ENCODE measurements at places on chromosomes 7 and 10.

- no peak for DNase-seq
Observed at GRCh38 chr10:87504307-87504639, 420 bp upstream of the MINPP1 start.

DNA sequence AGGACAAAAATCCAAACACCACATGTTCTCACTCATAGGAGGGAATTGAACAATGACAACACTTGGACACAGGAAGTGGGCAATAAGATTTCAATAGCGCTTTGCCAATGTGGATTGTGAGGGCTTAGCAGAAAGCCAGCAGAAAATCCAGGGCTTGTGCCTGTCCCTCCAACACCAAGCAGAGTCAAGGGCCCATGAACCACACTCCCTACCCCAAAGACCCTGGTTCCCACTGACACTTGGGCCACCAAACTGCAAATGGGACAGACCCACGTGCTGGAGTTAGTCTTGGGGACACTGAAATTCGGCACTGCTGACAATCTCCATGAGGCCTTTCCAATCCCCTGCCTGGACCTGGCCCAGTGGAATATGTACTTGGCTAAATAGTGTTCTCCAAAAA, 67.0 kb downstream of the GRID1 start:
- DNase-seq: no peak

DNA sequence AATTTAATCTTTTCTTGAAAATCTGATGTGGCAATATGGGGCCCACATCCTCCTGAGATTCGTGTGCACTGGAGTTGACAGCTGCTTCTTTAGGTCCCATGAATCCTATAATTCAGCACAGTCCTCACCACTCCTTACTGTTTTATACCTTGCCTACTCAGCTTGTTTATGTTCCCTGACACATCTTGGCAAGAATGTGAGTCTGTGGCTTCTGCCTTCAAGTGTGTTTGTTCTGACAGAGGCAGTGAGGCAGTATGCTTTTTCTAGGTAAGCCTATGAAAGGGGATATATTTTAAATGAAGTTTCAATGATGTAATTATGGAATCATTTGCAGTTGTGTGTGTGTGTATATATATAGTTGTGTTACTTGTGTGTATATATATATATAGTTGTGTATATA, 106.4 kb downstream of the AMPH start:
- no peak for DNase-seq

DNA sequence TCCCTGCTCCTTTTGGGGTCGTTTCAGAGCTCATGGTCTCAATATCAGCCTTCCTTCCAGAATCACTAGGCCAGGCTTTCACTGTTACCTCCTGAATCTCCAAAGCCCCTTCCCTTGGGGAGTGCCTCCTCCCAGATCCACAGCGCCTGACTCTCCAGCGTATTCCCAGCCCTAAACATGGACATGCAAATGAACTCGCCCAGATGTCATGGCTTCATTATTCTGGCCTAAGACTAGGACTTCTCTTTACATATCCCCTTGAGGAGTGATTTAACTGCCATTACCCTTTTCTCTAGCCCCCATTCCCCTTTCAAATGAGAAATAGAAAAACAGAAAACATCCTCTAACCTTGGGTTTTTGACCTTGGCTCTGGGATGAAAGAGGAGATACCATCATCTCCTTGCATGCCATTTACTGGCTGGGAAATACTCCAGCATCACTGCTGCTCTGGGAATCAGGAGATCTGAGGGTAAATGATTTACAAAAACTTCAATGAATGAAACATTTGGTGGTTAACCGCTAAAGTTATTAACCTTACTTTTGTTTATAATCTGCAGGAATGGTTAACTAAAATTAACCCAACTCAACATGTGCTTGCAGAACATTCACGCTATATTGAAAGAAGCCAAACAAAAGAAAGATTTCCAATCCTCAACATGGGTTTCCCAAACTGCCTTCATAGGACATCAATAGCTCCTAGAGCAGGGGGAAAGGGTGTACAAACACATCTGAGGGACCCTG, 37.0 kb downstream of the FAM171A1 start:
- DNase-seq: no peak

DNA sequence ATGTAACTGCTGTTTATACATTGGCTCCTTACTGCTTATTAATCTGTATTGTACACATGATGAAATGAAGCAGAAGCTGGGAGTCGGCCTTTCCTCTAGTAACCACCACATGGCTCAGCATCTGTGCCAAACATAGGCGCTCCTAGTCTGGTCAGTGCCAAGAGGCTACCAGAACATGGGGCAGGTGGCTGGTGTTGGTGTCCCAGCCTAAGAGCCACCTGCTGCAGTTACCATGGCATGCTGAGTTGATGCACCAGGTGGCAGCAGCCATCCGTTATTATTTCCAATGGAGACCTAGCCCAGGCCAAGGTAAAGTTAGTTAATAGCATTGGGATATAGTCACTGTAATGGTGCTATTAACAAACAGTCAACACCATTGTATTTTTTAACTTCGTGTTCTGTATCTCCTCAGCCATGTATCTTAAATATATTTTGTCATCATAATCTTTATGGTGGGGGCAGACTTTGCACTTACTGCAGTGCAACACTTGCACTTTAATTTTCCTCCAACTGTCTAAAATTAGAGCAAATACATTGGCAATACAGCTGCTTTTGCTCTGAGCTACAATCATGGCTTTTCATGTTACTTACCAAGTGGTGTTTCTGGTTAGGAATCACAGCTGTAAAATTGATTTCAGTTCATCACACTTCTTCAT, 33.1 kb downstream of the HBP1 start:
- DNase-seq: no peak

- no peak for DNase-seq
Observed at GRCh38 chr10:93630625-93631557, 18.6 kb downstream of the PDE6C start.

DNA sequence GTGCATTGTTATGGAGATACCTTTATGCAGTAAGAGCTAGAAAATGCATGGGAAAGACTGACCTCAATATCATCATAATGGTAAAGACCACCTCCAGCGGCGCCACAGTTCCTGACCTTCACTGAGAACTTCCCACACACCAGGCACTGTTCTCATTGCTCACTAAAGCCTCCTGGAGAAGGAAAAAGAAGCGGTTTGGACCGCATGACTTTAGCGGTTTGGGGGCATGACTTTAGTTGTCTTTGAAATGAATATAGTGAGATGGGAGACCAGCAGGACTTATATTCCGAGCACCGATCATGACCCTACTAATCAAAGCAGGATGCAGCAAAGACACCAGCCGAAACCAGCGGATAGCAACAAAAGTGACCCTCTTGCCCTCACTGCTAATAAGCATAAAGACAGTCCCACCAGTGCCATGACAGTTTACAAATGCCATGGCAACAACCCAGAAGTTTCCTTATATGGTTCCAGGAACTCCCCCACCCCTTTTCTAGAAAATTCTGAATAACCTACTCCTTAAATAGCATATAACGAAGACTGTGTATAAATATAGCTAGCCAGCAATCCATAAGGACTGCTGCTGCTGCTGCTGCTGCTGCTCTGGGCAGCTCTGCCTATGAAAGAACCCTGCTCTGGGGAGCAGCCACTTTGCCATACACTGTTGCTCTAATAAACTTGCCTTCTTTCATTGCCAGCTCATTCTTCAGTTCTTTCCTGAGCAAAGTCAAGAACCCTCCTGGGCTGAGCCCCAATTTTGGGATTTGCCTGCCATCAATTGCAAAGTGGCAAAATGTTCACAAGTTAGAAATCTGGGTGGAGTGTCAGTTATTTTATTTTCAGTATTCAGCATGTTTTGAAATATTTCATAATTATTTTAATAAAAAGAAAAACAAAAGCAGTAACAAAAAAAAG, 694.1 kb downstream of the SUGCT start:
- no peak for DNase-seq

DNA sequence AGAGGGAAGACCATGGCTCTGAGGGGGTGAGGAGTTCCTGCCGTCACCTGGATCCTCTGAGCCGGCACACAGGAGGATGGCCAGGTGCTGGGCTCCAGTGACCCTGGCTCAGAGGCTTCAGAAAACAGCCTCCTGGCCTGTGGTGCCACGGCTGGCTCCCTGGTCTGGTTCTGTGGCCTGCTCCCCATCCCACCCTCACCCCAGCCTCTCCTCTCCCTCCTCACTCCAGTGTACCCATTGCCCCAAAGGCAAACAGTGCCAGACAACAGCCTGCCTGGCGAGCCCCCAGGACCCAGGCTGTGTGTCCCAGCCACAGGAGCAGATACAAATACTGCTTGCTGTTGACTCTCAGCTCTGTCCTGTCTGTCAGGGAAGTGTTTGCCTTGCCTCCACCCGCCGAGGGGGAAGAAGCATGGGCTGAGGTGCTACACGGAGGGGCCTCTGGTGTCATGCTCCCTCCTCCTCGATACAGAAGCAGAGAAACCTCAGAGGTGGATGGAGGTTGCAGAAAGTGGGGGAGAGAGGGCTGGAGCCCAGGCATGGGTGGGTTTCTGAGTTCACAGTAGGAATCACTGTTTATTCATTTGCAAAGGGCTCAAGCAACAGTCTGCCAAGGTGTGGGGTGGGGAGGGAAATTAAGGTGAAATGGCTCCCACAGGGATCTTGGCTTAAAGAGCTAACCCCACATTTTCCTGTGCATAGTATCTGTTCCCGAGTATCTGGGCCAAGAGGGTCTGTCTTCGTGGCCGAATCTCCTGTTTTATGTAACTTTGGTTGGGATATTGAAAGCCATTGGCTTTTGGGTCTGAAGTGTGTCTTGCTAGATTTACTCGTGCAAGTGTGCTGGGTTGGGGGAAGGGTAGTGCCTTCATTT, 5.5 kb downstream of the ADRA2A start:
- no peak for DNase-seq

- no peak for DNase-seq
Observed at GRCh38 chr7:46397591-46397990, 476.5 kb upstream of the IGFBP3 start.

GRCh38 chr10:114172216-114172615, 1.8 kb downstream of the CCDC186 start:
- no peak for DNase-seq

- no peak for DNase-seq
Observed at GRCh38 chr10:75243426-75243825, 7.7 kb upstream of the COMTD1 start.

- no peak for DNase-seq
Observed at GRCh38 chr7:104862719-104863118, 151.3 kb upstream of the KMT2E start.

DNA sequence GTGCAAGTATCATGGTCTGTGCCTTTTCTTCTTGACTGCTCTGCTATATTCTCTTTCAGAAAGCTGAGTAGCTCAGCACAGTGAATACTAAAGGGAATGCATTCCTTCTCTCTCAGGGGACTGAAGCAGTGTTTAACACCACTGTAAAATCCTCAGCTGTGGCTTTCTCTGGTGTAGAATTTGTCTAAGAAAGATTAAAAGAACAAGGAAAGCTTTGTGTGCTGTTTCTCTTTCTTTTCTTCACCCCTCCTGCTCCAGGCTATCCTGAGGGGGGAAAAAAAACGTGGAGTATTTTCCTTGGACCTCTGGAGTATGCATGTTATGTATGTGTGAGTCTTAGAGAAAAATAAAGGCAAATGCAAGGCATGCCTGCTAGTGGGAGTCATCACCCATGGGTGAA, 383.9 kb downstream of the AUTS2 start:
- DNase-seq: no peak

- no peak for DNase-seq
Observed at GRCh38 chr10:98638920-98639319, 192.2 kb upstream of the HPS1 start.

Measured in stimulated activated CD8-positive, alpha-beta memory T cell treated with anti-CD3 and anti-CD28 coated beads, Interleukin-12 subunit alpha, Interleukin-12 subunit beta, amount 100 ng/mL, for 4 hours (primary cell).